ENCODE measurements at places on chromosomes 3 and 15.

GRCh38 chr3:177358977-177359592, 161.8 kb upstream of the TBL1XR1 start:
- DNase-seq = peak; percentile 43

DNA sequence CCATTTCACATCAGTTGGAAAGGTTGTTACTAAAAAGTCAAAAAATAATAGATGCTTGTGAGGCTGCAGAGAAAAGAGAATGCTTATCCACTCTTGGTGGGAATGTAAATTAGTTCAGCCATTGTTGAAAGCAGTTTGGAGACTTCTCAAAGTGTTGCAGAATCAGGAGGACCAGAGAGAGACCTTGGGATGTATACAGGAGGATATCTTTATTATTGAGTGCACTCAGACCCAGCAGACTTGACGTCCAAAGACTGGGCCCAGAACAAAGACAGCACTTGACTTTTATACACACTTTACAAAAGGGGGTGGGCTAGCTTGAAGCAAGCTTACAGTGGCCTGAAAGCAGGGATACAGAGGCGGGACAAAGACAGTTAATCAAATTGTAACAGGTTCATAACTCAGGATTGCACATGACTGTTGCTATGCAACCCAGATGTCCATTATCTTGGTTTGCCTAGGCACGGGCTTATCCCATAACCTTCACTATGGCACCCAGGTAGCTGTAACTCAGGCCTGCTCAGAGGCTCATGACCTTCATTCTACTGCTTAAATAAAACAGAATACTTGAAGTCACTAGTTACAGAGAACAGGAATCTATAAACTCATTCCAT, 127.7 kb downstream of the SPATA16 start:
- no peak for DNase-seq

GRCh38 chr3:133264920-133265319, 134.9 kb upstream of the BFSP2 start:
- no peak for DNase-seq

DNA sequence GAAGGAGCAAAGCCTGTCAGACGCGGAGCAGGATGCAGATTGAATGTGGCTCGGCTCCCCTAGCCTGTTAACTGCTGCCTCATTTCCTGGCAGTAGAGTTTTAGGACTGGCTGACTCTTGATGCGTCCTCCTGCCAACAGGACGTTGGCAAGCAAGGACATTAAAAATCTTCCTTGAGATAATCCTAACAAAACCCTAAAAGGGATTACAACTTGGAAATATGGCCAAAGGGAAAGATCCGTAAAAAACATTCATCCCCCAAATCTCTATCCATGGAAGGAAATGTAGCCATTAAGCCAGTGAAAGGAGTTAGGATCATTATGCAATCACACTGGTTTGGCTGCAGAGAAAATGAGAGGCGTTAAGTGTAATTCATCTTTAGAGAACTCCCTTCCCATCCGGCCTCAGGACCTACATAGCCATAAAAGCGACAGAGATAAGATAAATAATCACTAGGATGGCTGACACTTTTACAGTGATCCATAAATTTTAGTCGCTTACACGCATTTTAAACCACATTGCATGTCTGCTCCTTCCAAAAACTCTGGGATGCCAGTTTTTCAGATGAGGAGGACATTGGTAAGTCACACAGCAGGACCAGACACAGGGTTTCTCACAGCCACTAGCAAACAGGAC, 44.5 kb upstream of the C3orf80 start:
- DNase-seq = no peak

- no peak for DNase-seq
These were observed 19.0 kb downstream of the ARL14 start for GRCh38 chr3:160695915-160696327.

DNA sequence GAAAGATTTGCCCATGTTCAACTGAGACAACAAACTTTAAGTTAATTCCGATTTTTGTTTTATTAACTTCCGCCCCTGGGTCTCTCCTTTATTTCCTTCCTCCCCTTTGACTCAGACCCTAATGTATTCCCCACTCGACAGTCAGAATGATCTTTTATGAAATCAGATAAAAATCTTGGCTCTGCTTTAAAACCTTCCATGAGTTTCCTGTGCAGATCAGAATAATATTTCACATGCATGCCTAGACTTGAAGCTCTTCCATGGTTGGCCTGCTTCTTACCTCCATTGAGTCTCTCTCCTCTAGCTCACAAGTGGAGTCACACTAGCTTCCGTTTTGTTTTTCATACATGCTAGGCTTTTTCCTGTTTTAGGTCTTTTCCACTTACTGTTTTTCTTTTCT, 116.8 kb upstream of the SPATA16 start:
- no peak for DNase-seq

DNA sequence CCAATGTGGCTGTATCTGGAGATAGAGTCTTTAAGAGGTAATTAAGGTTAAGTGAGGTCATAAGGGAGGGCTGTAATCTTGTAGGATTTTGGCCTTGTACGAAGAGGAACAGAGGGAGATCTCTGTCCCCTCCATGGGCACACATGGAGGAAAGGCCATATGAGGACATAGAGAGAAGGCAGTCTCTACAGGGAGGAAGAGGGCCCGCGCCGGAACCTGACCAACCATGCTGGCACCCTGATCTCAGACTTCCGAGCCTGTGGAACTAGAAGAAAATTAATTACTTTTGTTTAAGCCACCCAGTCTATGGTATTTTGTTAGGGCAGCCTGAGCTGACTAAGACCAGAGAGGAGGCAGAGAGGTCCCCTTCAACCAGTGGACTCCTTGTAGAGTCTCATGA, 17.7 kb upstream of the MRPS22 start:
- DNase-seq = no peak

GRCh38 chr3:169663951-169664820, 674 bp upstream of the MECOM start:
- no peak for DNase-seq

DNA sequence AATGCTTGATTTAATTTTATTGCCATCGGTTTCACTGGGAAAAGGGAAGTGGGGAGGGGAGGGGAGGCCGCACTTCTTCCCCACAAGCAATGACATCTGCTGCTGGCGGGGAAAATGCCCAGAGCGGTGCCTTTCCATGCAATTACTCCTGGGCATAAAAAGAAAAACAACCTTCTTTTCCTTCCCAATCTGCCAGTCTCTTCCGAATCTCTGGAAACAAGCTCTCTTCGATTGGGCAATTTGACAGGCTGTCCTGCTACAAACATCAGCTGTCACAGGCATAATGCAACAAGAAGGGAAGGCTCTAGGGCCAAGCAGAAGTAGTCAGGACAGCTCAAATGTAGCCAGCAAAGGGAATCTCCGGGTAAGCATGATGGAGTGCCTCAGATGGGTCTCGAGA, 93.4 kb upstream of the STRIT1 start:
- DNase-seq = no peak

DNA sequence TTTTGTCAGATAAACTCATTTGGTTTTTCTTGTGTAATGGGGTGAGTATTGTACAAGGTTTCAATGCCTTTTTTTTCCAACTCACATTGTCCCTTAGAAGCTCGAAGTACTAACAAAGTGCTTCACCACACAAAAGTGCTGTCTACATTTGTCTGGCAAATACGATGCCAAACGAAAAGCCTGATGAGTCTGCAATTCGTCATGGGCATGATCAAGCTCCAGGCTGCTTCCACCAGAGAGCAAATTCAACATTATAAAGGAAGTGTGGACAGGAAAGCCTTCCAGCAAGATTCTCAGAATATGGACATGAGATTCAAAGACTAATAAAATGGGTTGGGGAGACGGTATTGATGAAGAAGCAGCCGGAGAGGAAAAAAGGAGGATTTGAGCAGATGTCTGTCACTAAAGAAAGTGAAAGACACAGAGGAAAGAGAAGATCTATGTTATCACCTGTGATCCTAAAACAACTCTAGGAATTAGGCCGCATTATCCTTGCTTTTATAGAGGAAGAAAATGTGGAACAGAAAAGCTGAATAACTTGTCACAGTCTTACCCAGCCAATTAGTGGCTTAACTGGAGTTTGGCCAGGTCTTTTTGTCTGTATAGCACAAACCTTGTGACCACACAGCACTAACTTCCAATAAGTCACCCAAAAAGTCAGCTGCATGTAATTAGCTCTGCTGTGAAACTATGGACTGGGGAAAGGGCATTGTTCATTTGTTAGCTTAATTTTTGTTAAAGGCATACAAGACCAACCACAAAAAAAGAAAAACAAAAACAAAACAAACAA, 494.8 kb downstream of the FHIT start:
- DNase-seq = no peak

- DNase-seq = no peak
These were observed 30.3 kb upstream of the SPESP1 start for GRCh38 chr15:68900027-68900426.
